ENCODE measurements at places on chromosomes 7 and 10. TPM values are rescaled to one million over a fixed set of nuclear protein-coding genes. Genes with fewer than 3 reads are reported as not detected.
A peak's percentile ranks its signal among the peaks of the same experiment; 100 is the strongest.

GRCh38 chr7:151537818-151538561 is 18.3 kb upstream of the RHEB start:
- DNase-seq, result no peak
- no peaks in the 10 kb centered on the region for H3K27me3 ChIP-seq
- H3K27ac ChIP-seq, result no peak overlapping the region
- H3K4me1 ChIP-seq, result no peaks in the 10 kb centered on the region
- H3K4me3 ChIP-seq, result no peak overlapping the region

DNA sequence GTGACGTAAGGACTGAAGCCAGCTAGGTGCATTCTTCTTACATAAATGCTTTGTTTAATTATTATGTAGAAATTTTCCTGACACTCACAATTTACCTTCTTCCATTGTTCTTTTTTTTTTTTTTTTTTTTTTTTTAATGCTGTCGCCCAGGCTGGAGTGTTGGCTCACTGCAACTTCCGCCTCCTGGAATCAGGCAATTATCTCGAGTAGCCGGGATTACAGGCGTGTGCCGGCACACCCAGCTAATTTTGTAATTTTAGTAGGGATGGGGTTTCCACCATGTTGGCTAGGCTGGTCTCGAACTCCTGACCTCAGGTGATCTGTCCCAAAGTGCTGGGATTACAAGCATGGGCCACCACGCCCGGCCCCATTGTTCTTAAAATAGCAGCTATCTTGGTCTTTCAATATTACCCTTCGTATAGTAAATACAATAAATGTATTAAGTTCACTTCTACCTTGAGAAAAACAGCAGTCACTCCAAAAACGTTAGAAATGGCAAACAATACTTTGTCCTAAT is 32.1 kb downstream of the BZW2 start:
- no peaks in the 10 kb centered on the region for H3K27me3 ChIP-seq
- H3K36me3 ChIP-seq, result peaks cover 3% of the 10 kb centered on the region
- DNase-seq, result no peak
- H3K27ac ChIP-seq, result no peak overlapping the region

DNA sequence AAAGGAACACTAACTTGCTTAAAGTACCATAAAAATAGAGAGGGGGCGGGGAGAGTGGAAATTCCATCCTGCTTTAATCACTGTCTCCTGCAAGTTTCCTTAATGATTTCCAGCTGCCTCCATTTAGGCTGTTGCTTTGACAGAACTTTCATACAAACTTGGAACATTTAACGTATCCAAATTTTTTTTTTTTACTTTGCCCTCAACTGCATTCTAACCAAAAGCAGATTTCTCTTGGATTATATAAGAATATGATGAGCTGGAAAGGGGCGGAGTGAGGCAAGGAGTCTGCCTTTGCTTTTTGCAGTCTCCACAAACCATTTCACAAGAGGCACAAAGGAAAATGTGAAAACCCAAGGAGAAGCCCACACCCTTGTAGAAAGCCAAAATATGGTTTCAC is 46.6 kb upstream of the COL1A2 start:
- H3K4me1 ChIP-seq, result no peaks in the 10 kb centered on the region
- DNase-seq, result no peak
- H3K36me3 ChIP-seq, result no peaks in the 10 kb centered on the region
- no peaks in the 10 kb centered on the region for H3K27me3 ChIP-seq
- H3K4me3 ChIP-seq, result no peak overlapping the region
- H3K27ac ChIP-seq, result no peak overlapping the region

GRCh38 chr7:95684037-95684436 is 87.7 kb upstream of the PDK4 start:
- no peak overlapping the region for H3K27ac ChIP-seq
- H3K27me3 ChIP-seq, result no peaks in the 10 kb centered on the region
- H3K36me3 ChIP-seq, result no peaks in the 10 kb centered on the region
- DNase-seq, result no peak

- no peak for DNase-seq
- no peaks in the 10 kb centered on the region for H3K4me1 ChIP-seq
- H3K36me3 ChIP-seq, result no peaks in the 10 kb centered on the region
- peaks cover 13% of the 10 kb centered on the region for H3K27me3 ChIP-seq
- no peak overlapping the region for H3K27ac ChIP-seq
Measured at GRCh38 chr10:69901628-69902505, 100.2 kb downstream of the COL13A1 start.

DNA sequence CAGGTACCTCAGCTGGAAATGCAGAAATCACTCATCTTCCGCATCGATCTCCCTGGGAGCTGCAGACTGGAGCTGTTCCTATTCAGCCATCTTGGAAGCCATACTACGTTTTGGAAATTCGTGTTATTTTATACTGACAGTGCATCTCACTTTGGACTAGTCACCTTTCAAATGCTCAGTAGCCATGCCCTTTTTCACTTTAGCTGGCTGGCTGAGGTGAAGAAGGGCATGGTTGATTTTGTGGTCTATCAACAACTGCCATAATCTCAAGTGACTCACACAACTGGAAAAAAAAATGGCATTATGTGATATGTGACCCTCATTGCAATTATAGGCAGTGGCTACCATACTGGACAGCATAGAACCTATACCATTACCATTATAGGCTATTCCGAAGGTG is 100.5 kb downstream of the CCDC71L start:
- no peak for DNase-seq
- H3K36me3 ChIP-seq, result no peaks in the 10 kb centered on the region
- H3K4me3 ChIP-seq, result no peak overlapping the region
- no peaks in the 10 kb centered on the region for H3K27me3 ChIP-seq

DNA sequence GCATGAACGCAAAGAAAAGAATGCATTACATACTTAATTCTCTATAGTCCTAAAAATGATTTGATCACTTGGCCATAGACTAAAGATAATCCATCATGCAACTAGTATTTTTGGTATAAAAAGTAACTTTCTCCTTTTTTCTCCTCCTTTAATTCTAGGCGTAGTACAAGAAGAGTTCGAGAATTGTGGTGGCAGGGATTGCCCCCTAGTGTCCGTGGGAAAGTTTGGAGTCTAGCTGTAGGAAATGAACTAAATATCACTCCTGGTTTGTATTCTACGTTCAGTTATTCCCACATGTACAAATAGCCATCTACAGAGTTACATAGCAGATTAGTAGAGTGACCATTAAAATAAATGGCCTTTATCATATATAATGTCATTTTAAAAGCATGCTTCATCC is 45.5 kb upstream of the HELLS start:
- no peak overlapping the region for H3K4me3 ChIP-seq
- no peak for DNase-seq
- no peaks in the 10 kb centered on the region for H3K36me3 ChIP-seq
- H3K4me1 ChIP-seq, result no peaks in the 10 kb centered on the region

GRCh38 chr10:50295367-50295766 is 44.1 kb upstream of the ASAH2 start:
- H3K27ac ChIP-seq, result no peak overlapping the region
- no peak overlapping the region for H3K4me3 ChIP-seq
- H3K36me3 ChIP-seq, result no peaks in the 10 kb centered on the region
- H3K4me1 ChIP-seq, result peaks cover 2% of the 10 kb centered on the region
- H3K27me3 ChIP-seq, result no peaks in the 10 kb centered on the region

DNA sequence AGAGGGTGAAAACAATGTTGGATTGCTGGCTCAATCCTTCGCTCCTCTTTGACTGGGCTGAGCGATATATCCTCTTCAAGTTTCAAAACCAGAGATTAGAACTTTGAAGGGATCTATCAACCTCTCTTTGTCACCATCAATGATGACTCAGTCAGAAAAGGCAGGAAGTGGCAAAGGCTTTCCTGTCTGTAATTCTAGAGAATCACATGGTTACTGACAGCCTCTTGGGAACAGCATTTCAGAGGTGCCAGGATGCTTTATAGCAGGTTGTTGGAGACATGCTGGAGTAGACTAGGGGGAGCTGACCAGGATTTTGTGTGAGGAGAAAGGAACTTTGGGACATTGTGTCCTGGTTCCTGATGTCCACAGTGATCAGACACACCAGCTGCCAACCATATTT is 81.3 kb downstream of the PRKCQ start:
- DNase-seq, result peak; percentile 38
- H3K36me3 ChIP-seq, result peaks cover 78% of the 10 kb centered on the region
- no peaks in the 10 kb centered on the region for H3K27me3 ChIP-seq
- peaks cover 47% of the 10 kb centered on the region for H3K4me1 ChIP-seq

DNA sequence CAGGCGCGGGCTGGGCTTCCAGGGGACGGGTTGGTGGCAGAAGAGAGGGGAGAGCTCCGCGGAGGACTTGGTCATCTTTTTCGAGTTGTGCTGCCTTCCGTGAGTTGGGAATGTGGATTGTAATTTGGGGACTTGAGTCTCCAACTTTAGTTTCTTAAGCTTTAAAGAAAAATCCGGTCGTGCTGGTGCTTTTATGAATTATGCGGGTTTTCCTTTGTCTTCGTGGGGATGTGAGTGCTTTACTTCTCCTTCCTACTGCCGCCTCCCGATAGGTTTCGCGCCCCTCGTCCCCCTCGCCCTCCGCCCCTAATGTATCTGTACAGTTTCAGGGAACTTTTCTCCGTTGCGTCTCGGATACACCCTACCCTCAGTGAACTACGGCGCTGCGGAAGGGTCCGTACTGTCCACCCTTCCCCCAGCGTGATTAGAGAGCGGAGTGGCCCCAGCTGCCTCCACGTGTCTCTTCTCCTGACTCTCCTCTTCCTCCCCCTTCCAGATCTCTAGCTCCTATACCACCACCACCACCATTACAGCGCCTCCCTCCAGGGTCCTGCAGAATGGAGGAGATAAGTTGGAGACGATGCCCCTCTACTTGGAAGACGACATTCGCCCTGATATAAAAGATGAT is 649 bp downstream of the SCD start:
- no peak for DNase-seq
- H3K4me1 ChIP-seq, result peaks cover 2% of the 10 kb centered on the region
- H3K4me3 ChIP-seq, result peak overlapping the region; percentile 69

GRCh38 chr7:19869979-19870378 is 96.6 kb upstream of the TMEM196 start:
- no peaks in the 10 kb centered on the region for H3K36me3 ChIP-seq
- H3K4me1 ChIP-seq, result no peaks in the 10 kb centered on the region
- H3K4me3 ChIP-seq, result no peak overlapping the region
- no peaks in the 10 kb centered on the region for H3K27me3 ChIP-seq

GRCh38 chr10:16779384-16779915 is 37.8 kb downstream of the RSU1 start:
- H3K4me3 ChIP-seq, result no peak overlapping the region
- H3K36me3 ChIP-seq, result peaks cover 16% of the 10 kb centered on the region
- peak overlapping the region; percentile 31 for H3K27ac ChIP-seq
- H3K27me3 ChIP-seq, result no peaks in the 10 kb centered on the region
- peaks cover 3% of the 10 kb centered on the region for H3K4me1 ChIP-seq
- DNase-seq, result peak; percentile 20

- H3K27me3 ChIP-seq, result no peaks in the 10 kb centered on the region
- H3K27ac ChIP-seq, result peak overlapping the region; percentile 57
- H3K4me3 ChIP-seq, result peak overlapping the region; percentile 93
- peaks cover 22% of the 10 kb centered on the region for H3K4me1 ChIP-seq
- H3K36me3 ChIP-seq, result peaks cover 16% of the 10 kb centered on the region
Measured at GRCh38 chr10:7788639-7789286, 786 bp downstream of the ATP5F1C start.

GRCh38 chr10:101140084-101140949 is 9.2 kb downstream of the TLX1 start:
- H3K4me3 ChIP-seq, result peak overlapping the region; percentile 17
- peaks cover 31% of the 10 kb centered on the region for H3K4me1 ChIP-seq
- H3K36me3 ChIP-seq, result no peaks in the 10 kb centered on the region
- no peak for DNase-seq
- no peak overlapping the region for H3K27ac ChIP-seq

DNA sequence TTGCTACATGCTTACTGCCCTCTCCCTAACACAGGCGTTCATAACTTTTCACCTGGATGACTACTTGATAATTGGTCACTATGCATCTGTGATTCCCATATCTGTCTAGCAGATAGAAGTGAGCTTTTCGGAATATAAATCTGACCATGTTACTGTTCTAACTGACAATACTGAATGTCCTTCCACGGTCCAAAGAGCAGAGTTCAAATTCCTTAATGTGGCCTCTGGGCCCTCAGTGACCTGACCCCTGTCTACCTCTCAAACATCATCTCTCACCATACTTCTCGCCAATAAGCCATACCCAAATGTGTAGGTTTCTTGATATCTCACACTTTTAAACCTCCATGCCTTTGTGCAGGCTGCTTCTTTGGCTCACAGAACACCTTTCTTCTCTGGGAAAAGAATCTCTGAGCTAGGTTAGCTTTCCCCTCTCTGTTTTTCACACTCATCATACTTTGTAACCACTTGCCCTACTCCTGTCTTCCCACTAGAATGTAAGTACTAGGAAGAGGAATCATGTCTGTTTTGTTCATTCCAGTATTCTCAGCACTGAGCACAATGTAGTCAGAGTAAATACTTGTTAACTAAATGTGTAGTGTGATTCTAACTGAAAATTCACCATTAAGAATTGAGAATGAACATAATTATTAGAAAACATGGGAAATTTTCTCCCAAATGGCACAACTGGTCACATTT is 39.2 kb upstream of the LRRC17 start:
- no peaks in the 10 kb centered on the region for H3K36me3 ChIP-seq
- no peak overlapping the region for H3K4me3 ChIP-seq
- DNase-seq, result no peak
- H3K4me1 ChIP-seq, result no peaks in the 10 kb centered on the region
- no peak overlapping the region for H3K27ac ChIP-seq

DNA sequence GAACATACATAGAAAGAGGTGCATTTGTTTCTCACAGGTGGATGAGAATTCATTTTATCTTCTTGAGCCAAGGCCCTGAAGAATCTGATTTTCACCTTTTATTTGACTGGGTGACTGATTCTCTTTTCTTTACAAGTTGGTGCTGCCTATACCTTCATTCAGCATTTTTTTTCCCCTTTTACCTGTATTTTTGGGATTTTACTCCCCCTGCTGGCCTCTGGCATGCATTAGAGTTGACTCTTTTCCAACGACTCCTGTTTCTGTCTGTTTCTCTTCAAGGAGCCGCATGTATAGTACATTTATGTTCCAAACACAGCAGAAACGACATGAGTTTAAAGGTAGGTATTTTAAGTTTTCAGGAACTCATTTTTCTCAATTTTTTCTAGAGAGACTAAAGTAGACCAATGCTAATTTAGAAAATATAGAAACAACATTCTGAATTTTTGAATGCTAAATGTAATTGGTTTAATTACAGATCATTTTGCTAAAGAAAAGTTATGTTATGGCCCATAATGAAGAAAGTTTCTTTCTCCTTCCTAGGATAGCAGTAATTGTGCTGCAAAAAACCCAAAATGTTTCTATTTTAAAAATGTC is 149.8 kb upstream of the HDAC9 start:
- no peak overlapping the region for H3K27ac ChIP-seq
- no peaks in the 10 kb centered on the region for H3K4me1 ChIP-seq
- no peaks in the 10 kb centered on the region for H3K27me3 ChIP-seq
- no peak for DNase-seq
- no peak overlapping the region for H3K4me3 ChIP-seq

Gene ATOH7
- total RNA-seq, result not detected

Gene APBB1IP
- 96.6 TPM for total RNA-seq

Gene CRYGN
- total RNA-seq, result 1.0 TPM

Gene TRAPPC14
- total RNA-seq, result 79.0 TPM

Gene IFIT3
- 2.4 TPM for total RNA-seq

Gene NPY4R
- total RNA-seq, result not detected

Gene SCIN
- total RNA-seq, result not detected

Gene AHR
- 52.5 TPM for total RNA-seq

Gene SEMA4G
- 2.2 TPM for total RNA-seq

Gene SLF2
- total RNA-seq, result 20.0 TPM

Gene ACSM6
- not detected for total RNA-seq

Gene LRRC18
- not detected for total RNA-seq

Gene CRHR2
- not detected for total RNA-seq

Gene MRPS17
- 10.9 TPM for total RNA-seq
